T-helper 17 cell (primary cell): ENCODE measurements at places on chromosomes 16 and 17.

DNA sequence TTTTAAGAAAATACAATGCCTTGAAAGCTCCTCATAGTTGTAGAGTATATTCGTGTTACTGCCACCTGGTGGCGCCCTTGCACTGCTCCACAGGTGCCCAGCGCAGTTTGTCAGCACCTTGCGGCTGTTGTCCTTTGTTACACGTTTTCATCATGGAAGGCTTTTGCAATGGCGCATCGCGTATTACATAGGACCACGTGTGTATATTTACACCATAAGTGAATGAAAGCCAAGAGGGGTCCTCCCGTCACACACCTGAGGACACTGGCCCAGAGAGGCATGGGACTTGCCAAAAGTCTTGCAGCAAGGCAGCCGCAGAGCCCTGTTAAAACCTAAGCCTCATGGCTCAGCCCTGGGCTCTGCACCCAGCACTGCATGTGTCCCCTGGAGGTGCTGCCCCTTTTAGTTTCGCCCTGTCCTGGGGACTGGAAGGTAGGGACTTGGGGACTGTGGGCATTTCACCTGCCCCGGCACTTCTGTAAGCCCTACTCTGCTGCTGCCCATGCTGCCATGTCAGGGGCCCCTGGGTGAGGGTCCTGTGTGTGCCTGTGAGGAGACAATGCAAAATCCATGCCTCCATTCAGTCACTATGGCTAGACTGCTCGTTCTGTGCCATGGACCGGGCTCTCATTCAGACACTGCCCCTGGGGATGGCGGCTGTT, 24.3 kb downstream of the POLR3E start:
- DNase-seq, result peak; percentile 59

- no peak for DNase-seq
These were observed 12.7 kb downstream of the TERF2IP start for GRCh38 chr16:75660321-75660720.

GRCh38 chr17:58328195-58329034, at the start of gene TSPOAP1:
Gene TSPOAP1 (minus strand): TSS chr17:58328795. CDS start chr17:58327920, 875 bp downstream.
- DNase-seq, result no peak

GRCh38 chr17:50152736-50153135, 2.3 kb upstream of the PPP1R9B start:
- DNase-seq, result no peak

GRCh38 chr17:62688398-62689160, 61.1 kb downstream of the MRC2 start:
- no peak for DNase-seq
